ENCODE measurements at places on chromosomes 4 and X.

- DNase-seq = no peak
Measured at GRCh38 chr4:78061939-78062570, 4.9 kb downstream of the FRAS1 start.

GRCh38 chr4:87632469-87632868, 17.6 kb upstream of the DMP1 start:
- peak; percentile 12 for DNase-seq

- no peak for DNase-seq
Measured at GRCh38 chr4:88390128-88390527, 11.5 kb downstream of the HERC6 start.

- no peak for DNase-seq
Measured at GRCh38 chrX:153405426-153405825, 4.3 kb upstream of the PNMA6E start.

DNA sequence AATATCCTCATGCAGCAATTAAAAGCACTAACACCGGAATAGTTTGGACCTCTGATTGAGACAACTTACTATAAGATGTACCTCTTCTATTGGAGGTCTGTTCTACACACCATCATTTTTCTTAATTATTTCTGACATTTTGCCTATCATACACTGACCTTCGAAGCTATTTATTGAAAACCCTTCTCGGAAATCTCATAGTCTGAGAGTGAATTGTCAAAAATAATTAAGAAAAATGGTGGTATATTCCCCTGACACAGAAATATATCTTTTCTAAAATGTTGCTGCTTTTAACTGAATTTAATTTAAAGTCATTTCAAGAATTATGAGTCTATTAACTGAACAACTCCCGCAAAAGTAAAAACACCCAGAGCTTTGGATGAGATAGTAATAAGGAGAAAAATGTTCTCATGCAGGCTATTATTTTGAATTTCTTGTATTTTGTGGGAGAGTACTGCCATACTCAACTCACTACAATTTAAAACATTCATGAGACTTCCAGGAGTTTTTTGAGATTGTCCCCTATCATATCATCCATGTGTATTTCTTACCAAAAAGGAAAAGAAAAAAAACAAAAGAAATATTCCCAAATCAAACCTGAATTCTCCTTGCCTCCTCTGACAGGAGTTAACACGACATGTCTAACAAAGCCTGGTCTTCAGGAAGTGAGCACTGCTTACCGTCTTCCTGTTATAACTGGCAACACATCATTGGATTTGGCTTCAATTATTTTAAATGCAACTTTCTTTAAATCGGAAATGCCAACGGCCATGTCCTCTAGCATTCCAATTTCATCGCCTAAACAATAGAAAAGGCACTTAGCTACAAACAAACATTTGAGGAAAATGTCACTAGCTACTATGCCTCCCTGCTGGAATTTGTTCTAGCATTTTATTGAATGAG, 485.3 kb downstream of the IL15 start:
- peak; percentile 6 for DNase-seq

GRCh38 chr4:90245837-90246236, 118.6 kb downstream of the CCSER1 start:
- DNase-seq = no peak

DNA sequence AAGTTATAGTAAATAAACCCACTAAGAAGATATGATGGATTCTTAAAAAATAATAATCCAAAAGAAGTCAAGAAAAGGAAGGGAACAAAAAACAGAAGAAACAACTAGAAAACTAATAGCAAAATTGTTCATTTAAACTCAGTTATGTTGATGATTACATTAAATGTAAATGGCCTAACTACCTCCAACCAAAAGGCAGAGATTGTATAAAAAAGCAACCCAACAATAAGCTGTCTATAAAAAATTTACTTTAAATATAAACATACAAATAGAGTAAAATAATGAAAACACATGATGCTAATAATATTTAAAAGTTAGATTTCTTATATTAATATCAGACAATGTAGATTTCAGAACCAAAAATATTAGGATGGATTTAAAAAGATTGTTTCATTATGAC, 340.6 kb downstream of the CAMK2D start:
- DNase-seq = no peak

DNA sequence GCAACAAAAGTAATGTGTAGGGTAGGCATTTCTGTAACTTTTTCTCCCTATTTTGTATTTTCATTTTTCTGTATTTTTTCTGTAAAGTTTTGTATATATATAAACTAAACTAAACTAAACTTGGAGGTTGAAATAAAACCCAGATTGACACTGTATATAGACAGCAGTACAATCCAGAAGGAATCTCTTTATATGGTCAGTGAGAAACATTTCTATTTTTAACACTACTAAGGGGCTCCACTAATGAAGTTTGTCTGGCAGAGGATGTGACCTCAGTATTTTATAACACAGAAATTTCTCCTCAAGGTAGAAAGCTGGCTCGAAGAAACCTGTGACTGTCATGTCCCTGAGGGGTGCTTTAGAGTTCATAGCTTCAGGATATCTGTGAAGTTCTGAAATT, 959.2 kb downstream of the ADGRL3 start:
- DNase-seq = no peak

GRCh38 chr4:162163892-162164759, at the start of gene FSTL5:
Gene FSTL5 (minus strand): TSS chr4:162164000. CDS start chr4:162111396, 52,604 bp downstream.
- peak; percentile 77 for DNase-seq

- no peak for DNase-seq
Measured at GRCh38 chrX:108456971-108457477, 17.4 kb downstream of the COL4A5 start.

DNA sequence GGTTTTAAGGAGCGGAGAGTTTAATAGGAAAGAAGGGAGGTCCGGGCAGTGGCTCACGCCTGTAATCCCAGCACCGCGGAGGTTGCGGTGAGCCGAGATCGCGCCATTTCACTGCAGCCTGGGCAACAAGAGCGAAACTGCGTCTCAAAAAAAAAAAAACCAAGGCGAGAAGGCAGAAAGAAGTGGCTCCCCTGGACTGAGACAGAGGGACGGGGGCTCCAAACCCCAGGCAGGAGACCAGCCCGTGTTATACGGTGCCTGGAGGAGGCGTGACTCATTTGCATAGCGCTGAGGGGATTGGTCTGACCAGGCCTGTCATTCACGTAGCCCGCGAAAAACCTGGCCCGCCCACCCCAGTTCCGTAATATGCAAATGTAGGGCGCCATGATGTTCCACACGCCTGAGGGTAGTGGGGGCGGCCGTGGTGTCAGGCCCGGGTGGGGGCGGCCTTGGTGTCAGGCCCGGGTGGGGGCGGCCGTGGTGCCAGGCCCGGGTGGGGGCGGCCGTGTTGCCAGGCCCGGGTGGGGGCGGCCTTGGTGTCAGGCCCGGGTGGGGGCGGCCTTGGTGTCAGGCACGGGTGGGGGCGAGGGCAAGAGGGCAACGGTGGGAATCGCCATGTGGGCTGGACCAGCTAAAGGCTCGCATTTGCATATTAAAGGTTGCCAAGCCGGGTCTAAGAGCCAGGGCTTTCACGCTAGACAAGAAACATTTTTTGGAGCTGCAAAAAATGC, 2.1 kb downstream of the PLCXD1 start:
- DNase-seq = peak; percentile 88

- DNase-seq = peak; percentile 53
Measured at GRCh38 chrX:68571610-68572311, 72.9 kb downstream of the YIPF6 start.

- peak; percentile 74 for DNase-seq
Measured at GRCh38 chrX:46298821-46299220, 246.4 kb downstream of the ZNF674 start.

DNA sequence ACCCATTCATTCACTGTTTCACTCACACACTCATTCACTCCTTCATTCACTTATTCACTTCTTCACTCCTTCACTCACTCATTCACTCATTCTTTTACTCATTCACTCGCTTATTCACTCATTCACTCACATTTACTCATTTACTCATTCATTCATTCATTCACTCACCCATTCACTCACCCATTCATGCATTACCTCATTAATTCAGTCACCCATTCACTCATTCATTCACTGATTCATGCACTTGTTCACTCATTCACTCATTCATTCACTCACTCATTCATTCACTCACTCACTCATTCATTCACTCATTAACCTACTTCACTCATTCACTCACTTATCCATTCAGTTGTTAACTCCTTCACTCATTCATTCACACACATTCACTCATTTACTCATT, 70.8 kb downstream of the STK32B start:
- no peak for DNase-seq

- no peak for DNase-seq
Measured at GRCh38 chrX:56397636-56398035, 165.5 kb downstream of the KLF8 start.

DNA sequence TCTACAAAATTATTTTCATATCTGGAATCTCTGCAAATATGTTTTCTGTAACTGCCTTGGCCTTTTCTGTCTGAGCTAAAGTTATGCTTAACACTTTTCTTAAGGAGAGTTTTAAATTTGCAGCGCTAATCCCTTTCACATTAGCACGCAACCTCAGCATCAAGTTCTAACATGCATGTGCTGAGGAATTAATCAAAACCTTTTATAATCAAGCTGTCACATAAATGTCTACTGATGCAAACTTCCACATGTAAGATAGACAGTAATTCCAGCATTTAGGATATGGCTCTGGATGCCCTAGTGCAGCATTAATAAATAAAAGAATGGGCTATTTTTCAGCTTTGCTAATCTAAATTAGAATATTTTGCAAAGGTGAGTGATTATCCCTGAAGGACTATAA, 17.5 kb upstream of the NEIL3 start:
- DNase-seq = no peak

DNA sequence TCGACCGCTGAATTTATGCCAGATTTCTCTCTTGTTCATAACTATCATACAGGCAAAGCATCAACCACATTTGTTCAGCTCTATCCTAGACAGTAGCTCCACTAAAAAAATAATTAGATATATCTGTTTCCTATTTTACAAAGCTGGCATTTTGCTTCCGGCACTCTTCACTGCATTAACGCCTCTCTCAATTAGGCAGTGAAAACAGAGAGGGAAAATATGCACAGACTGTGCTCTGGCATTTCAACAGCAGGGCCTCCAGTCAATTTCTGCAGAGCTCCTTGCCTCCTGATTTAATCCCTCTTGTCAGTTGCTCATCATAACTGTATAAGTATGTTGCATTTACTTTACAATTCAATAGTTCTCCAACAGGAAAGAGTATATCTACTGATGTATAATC, 666.9 kb upstream of the INTU start:
- no peak for DNase-seq

DNA sequence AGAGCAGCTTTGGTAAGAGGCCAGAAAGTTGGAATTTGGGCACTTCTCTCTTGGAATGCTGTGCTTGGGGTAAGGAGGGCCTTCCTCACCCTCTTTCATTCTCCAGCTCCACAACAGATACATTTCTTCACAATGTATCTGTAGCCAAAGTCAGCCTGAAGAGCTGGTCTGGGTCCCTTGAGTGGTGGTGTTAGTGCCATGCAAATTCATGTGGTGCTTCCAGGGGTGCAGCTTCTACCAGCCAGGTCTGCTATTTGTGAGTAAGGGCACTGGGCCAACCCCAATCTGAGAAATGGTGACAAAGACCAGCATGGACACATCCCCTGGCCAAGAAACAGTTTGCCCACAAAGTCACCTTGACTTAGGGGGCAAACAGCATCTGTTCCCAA, 17.8 kb downstream of the AMER1 start:
- no peak for DNase-seq

DNA sequence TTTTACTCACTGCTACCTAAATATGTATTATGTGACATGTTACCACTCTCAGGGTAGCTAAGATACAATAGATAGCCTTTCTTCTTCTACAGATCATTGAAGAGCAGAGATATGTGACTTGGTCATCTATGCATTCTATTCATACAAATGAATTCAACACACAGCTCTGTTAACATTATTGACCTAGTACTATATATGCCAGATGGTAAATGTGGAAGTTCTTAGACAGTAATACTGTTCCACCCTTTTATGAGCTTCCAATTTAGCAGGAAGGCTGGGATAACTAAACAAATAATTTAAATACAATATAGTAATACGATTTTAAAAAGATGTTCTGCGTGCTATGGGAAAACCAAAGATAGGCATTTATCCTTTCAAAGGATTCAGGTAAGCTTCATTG, 76.0 kb downstream of the SYTL5 start:
- no peak for DNase-seq

DNA sequence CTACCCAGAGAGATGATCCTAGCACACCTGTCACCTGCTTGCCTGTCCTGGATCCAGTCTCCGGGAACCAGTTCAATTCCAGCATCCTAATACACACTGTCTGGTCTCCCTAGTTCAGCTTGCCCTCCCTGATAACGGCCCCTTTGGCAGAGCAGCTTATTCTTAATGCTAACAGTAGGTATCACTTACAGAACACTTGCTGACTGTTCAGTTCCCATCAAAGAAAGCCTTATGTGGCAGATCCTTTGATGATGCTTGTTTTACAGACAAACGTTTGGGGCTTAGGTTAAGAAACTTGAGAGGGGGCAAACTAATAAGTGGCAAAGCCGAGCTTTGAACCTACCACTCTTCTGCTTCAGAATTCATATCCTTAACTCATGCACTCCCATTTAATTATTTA, 890 bp downstream of the RASSF6 start:
- no peak for DNase-seq

DNA sequence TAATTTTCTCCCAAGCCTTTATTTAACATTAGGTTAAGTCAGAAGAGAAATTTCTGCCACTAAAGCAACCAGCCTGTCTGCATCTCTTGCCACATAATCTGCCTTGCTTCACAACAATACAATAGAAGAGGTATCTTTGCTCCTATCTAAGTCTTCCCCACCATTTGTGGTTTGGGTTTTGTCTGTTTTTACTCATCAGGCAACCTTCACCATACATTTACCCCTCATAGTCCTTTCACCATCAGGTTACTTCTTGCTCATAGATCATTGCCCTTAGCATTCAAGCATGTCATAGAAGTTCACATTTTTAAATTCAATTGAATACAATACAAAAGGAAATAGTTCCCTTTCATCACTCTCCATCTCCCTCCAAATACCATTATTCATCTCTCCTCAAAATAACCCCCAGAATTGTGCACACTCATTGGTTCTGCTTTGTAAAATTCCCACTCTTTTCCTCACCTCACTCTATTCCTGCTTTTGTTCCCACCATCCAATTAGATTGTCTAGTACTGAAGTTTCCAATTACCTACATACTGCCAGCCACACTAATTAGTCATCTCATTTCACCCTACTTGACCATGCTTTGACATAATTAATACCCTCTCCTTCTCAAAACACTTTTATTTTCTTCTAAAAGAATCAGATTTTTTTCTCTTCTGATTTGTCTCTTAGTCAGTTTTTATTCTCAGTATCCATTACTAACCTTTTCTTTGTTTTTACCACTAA, 1957.0 kb upstream of the AGA start:
- DNase-seq = no peak

All from fibroblast of skin of back (primary cell).